Calu3 (cell line): ENCODE measurements at places on chromosomes 6 and 20. TPM values are rescaled to one million over a fixed set of nuclear protein-coding genes. Genes with fewer than 3 reads are reported as not detected.

DNA sequence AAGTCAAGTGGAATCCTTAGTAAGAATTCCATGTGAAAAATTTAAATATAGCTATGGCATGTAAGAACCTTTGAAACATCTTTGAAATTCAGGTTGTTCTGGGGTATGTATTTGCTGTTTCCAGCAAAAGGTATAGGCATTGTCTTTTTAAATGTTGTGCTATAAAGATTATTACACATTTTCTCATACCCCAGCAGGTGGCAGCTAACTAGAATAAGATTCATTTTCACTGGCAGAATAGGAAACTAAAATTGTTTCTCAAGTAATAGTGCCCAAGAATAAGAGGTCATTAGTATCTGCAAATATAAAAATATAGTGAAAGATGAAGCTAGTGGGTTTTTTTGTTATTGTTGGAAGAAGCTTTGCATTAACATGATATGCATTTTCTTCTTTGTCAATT, 1.8 kb downstream of the GRIK2 start:
- H3K4me3 ChIP-seq, result no peak overlapping the region
- H3K36me3 ChIP-seq, result peaks cover 17% of the 10 kb centered on the region
- DNase-seq, result no peak
- H3K4me1 ChIP-seq, result no peaks in the 10 kb centered on the region
- H3K27me3 ChIP-seq, result no peaks in the 10 kb centered on the region
- no peak overlapping the region for H3K27ac ChIP-seq

DNA sequence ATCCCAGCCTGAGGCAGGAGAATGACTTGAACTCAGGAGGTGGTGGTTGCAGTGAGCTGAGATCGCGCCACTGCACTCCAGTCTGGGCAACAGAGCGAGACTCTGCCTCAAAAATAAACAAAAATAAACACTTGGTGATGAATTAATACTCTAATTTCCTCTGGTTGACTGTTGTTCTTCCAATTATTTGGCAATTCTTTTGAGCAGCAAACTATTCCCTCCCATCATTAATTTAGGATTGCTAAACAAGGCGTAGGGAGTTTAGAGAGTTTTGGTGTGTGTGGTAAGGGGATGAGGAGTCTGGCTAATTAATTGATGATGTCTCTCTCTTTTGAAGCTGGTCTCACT, 2.7 kb upstream of the ID1 start:
- H3K36me3 ChIP-seq, result peaks cover 64% of the 10 kb centered on the region
- H3K27ac ChIP-seq, result peak overlapping the region; percentile 93
- DNase-seq, result no peak
- peak overlapping the region; percentile 51 for H3K4me3 ChIP-seq
- peaks cover 11% of the 10 kb centered on the region for H3K27me3 ChIP-seq
- peaks cover 26% of the 10 kb centered on the region for H3K4me1 ChIP-seq

- DNase-seq, result no peak
- H3K4me1 ChIP-seq, result no peaks in the 10 kb centered on the region
- peaks cover 60% of the 10 kb centered on the region for H3K27me3 ChIP-seq
- H3K36me3 ChIP-seq, result no peaks in the 10 kb centered on the region
- no peak overlapping the region for H3K27ac ChIP-seq
Measured at GRCh38 chr20:45611054-45611453, 18.5 kb upstream of the WFDC10A start.

DNA sequence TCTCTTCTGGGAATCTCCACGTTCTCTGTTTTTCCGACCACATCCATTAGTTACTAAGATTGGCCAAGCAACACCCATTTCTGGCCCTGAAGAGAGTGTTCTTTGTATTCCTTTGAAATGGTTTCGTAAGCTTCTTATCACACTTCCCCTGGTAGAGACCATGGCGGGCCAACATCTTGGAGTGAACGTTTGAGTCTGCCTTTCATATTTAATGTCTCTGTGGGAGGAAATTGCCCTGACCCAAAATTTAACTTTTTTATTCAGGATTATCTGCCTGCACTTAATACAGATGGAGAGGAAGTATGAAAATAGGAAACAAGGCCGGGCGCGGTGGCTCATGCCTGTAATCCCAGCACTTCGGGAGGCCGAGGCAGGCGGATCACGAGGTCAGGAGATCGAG, 177.0 kb upstream of the SNX9 start:
- no peak overlapping the region for H3K27ac ChIP-seq
- no peak overlapping the region for H3K4me3 ChIP-seq
- no peaks in the 10 kb centered on the region for H3K27me3 ChIP-seq
- no peak for DNase-seq

Gene RAB44
- total RNA-seq, result not detected in 2 replicates

Gene KIAA0408
- 0.31 and 0.91 TPM in 2 replicates for total RNA-seq
